Bladder microvascular endothelial cell (primary cell): ENCODE measurements at places on chromosomes 7 and 10. TPM values are rescaled to one million over a fixed set of nuclear protein-coding genes. Genes with fewer than 3 reads are reported as not detected.

NRCAM gene
- total RNA-seq, result 7.0 and 16.5 TPM in 2 replicates

NUTM2E gene
- total RNA-seq, result under 0.01 TPM in 1 of 2 replicates, not detected in the other

LRRD1 gene
- total RNA-seq, result under 0.01 TPM in 2 replicates

CPXM2 gene
- 0.38 and 4.9 TPM in 2 replicates for total RNA-seq

ACHE gene
- total RNA-seq, result 0.16 and 11.3 TPM in 2 replicates

FBXW4 gene
- total RNA-seq, result 24.1 and 33.2 TPM in 2 replicates

LIPN gene
- total RNA-seq, result not detected in 2 replicates

UNCX gene
- total RNA-seq, result not detected in 2 replicates

RNLS gene
- 0.65 and 1.6 TPM in 2 replicates for total RNA-seq

CEP55 gene
- 28.9 and 47.8 TPM in 2 replicates for total RNA-seq

SLC29A3 gene
- total RNA-seq, result 1.5 and 2.6 TPM in 2 replicates

IGF2BP3 gene
- 13.1 and 15.0 TPM in 2 replicates for total RNA-seq

CLIP2 gene
- 31.7 and 65.3 TPM in 2 replicates for total RNA-seq

STN1 gene
- 33.4 and 35.7 TPM in 2 replicates for total RNA-seq
